ENCODE measurements at places on chromosomes 1 and 21.

DNA sequence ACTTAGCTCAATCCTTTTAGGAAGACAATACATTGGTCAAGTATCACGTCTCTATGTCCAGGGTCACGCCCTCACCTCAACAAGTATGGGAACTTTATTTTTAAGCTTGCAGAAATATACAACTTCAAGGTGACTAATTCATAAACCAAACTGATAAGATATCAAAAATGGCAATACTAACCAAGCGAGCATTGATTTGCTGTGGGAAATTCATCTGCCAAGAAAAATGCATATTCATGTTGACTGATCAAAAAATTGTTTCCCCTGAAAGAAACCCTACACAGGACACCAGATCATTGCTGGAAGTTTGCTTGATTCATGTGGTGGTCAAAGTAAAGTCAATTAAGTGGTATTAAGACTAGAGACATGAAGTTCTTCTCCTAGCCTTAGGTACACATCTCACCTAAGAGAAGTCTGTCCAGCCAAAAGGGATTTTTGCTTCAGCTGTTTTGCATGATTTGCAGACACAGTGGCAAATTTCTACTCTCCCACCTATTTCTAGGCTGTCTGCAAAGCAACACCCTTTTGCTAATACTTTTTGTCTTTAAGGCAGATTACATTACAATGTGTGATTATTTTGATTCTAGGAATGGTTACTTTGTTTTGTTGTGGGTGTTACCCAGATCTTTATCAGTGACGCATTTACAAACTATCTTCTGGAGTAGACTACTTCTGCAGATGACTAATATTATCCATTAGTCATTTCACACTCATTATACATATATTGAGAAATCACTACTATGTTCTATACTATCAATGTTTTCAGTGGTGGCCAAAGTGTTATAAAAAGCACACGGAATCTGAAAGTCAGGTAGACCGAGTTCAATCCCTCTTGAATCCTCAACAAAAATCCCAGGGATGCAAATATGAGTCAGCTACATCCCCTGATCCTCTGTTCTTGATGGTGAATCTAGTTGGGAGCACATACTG is 12.4 kb downstream of the SAMSN1 start:
- H3K4me1 ChIP-seq: peaks cover 73% of the 10 kb centered on the region
- H3K27me3 ChIP-seq: no peaks in the 10 kb centered on the region
- peak overlapping the region; percentile 98 for H3K27ac ChIP-seq
- DNase-seq: no peak
- peaks cover 76% of the 10 kb centered on the region for H3K36me3 ChIP-seq
- H3K4me3 ChIP-seq: peak overlapping the region; percentile 75

- H3K4me1 ChIP-seq: peaks cover 47% of the 10 kb centered on the region
- no peak overlapping the region for H3K4me3 ChIP-seq
- peak; percentile 60 for DNase-seq
- H3K27ac ChIP-seq: peak overlapping the region; percentile 68
- H3K36me3 ChIP-seq: peaks cover 1% of the 10 kb centered on the region
These were observed 40.6 kb downstream of the MAPKAPK2 start for GRCh38 chr1:206725109-206725963.

DNA sequence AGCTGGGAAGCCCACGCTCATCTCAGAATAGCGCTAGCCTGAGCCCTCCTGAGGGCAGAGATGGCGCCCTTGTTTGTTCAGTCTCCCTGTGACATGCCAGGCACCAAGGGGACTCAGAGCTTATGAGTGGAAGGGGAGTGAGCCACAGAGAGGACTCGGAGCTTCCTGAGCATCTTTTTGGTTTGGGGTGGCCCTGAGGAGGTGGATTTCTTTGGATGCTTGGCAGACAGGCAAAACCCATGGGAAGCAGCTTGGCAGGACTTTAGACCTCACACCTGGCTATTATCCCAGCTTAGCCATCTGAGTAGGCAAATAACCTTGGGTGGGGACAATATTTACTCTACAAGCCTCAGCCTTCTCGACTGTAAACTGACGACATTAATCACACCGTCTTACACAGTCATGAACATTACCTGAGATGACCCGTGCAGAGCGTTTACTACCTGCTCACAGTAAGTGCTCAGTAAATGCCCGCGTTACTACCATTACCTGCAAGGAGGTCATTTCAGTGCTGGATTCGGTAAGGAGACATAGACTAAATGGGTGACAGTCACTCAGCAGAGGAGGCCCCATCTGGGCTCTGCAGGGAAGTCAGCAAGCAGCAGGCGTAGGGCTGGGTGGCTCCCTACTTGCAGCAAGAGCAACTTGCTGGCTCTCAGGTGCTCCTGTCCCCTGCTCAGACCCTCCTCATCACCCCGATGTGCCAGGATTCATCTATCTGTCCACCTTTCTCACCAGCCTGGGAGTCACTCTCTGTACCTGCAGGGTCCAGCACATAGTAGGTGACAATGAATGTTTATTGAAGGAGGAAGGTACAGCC is 54.9 kb downstream of the KLHDC7A start:
- H3K4me1 ChIP-seq: no peaks in the 10 kb centered on the region
- H3K27me3 ChIP-seq: peaks cover 7% of the 10 kb centered on the region
- no peak for DNase-seq
- no peaks in the 10 kb centered on the region for H3K36me3 ChIP-seq

- H3K27ac ChIP-seq: no peak overlapping the region
- H3K4me1 ChIP-seq: peaks cover 16% of the 10 kb centered on the region
- DNase-seq: no peak
- no peak overlapping the region for H3K4me3 ChIP-seq
These were observed 3.8 kb upstream of the DMBX1 start for GRCh38 chr1:46485564-46486431.

- H3K36me3 ChIP-seq: no peaks in the 10 kb centered on the region
- DNase-seq: peak; percentile 52
- H3K4me1 ChIP-seq: peaks cover 39% of the 10 kb centered on the region
- peak overlapping the region; percentile 86 for H3K4me3 ChIP-seq
- H3K27ac ChIP-seq: peak overlapping the region; percentile 76
These were observed 595 bp downstream of the RNF2 start for GRCh38 chr1:185045814-185046492.

- peaks cover 20% of the 10 kb centered on the region for H3K4me1 ChIP-seq
- H3K4me3 ChIP-seq: no peak overlapping the region
These were observed 2.4 kb upstream of the CGN start for GRCh38 chr1:151508833-151509232.

DNA sequence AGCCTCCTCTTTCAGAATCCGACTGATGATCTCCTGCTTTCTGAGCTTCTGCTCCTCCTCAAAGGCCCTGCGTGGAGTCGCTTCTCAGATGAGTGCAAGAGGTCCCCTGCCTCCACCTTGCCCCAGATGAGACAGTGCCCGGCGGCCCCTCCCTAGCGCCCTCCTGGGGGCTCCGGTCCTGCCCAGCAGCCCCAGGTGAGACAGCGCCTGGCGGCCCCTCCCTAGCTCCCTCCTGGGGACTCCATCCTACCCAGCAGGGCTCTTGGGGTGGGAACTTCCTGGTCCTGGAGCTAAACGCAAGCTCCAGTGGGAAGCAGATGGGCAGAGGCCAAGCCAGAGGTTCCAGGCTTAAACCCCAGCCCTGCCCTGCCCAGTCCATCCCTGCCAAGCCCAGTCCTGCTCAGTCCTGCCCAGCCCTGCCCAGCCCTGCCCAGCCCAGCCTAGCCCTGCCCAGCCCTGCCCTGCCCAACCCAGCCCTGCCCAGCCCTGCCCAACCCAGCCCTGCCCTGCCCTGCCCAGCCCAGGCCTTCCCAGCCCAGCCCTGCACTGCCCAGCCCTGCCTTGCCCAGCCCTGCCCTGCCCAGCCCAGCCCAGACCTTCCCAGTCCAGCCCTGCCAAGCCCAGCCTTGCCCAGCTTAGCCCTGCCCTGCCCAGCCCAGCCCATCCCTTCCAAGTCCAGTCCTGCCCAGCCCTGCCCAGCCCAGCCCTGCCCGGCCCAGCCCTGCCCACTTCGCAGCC is 34.6 kb downstream of the CFAP74 start:
- no peak overlapping the region for H3K27ac ChIP-seq
- DNase-seq: no peak
- no peak overlapping the region for H3K4me3 ChIP-seq
- no peaks in the 10 kb centered on the region for H3K4me1 ChIP-seq

DNA sequence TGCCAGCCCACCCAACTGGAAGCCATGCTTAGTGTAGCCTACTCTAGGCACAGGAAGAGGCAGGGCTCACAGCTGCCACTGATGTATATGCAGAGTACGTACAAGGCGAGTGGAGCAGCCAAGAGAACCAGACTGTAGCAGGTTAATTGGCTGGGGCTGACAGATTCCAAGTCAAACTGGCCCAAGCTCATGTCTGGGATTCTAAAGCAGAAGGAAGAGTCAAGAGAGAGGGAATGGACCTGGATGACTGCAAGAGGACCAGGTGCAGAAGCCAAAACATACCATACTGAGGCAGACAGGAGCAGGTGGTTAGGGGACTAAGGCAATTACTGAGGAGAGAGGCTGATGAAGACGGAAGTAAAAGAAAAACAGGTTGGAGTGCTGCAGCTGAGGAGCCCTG is 51.3 kb upstream of the LRRN2 start:
- H3K36me3 ChIP-seq: no peaks in the 10 kb centered on the region
- no peak for DNase-seq
- peaks cover 12% of the 10 kb centered on the region for H3K27me3 ChIP-seq
- no peak overlapping the region for H3K4me3 ChIP-seq
- no peak overlapping the region for H3K27ac ChIP-seq

DNA sequence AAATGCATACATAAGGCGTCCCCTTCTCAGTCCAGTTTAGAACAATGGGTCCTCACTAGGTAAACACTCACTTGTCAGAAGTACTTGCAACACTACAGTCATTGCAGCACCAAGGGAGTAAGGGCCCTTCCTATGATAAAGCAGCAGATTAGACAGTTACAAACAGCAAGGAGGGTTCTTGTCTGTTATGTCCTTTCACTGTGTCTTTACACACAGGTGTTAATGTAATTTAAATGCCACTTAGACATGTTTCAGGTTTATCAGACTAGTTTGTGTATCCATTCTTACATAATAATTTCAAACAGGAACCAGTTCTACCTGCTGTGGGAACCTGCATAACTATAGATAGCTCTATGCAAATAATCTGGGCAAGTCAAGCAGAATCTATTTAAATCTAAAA is 105.6 kb upstream of the USH2A start:
- no peaks in the 10 kb centered on the region for H3K4me1 ChIP-seq
- H3K27ac ChIP-seq: no peak overlapping the region
- no peak overlapping the region for H3K4me3 ChIP-seq
- no peaks in the 10 kb centered on the region for H3K27me3 ChIP-seq

- no peak for DNase-seq
- H3K4me3 ChIP-seq: no peak overlapping the region
- no peaks in the 10 kb centered on the region for H3K27me3 ChIP-seq
- no peak overlapping the region for H3K27ac ChIP-seq
These were observed 492.2 kb upstream of the PKN2 start for GRCh38 chr1:88191917-88192316.

GRCh38 chr1:2480986-2481364 is 4.9 kb downstream of the PLCH2 start:
- no peak overlapping the region for H3K4me3 ChIP-seq
- no peak overlapping the region for H3K27ac ChIP-seq
- no peaks in the 10 kb centered on the region for H3K27me3 ChIP-seq
- H3K36me3 ChIP-seq: no peaks in the 10 kb centered on the region
- no peak for DNase-seq

- H3K27ac ChIP-seq: no peak overlapping the region
- peaks cover 3% of the 10 kb centered on the region for H3K4me1 ChIP-seq
- H3K36me3 ChIP-seq: peaks cover 7% of the 10 kb centered on the region
- no peak for DNase-seq
- no peak overlapping the region for H3K4me3 ChIP-seq
These were observed 23.6 kb upstream of the TTLL10 start for GRCh38 chr1:1150100-1150499.

DNA sequence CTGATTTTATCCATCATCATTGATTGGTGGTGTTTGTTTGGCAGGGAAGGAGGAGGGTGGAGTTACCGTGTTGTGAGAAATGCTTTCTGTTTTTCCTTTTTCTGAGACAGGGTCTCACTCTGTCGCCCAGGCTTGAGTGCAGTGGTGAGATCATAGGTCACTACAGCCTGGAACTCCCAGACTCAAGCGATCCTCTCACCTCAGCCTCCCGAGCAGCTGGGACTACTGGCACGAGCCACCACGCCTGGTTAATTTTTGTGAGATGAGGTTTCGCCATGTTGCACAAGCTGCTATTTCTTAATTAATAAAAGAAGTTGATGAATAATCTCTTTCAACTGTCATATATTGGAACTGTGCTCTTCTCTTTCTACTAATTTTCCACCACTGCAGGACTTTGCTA is 44.3 kb downstream of the HUNK start:
- H3K27ac ChIP-seq: no peak overlapping the region
- no peak for DNase-seq
- H3K27me3 ChIP-seq: peaks cover 3% of the 10 kb centered on the region
- peaks cover 2% of the 10 kb centered on the region for H3K36me3 ChIP-seq
- no peak overlapping the region for H3K4me3 ChIP-seq

DNA sequence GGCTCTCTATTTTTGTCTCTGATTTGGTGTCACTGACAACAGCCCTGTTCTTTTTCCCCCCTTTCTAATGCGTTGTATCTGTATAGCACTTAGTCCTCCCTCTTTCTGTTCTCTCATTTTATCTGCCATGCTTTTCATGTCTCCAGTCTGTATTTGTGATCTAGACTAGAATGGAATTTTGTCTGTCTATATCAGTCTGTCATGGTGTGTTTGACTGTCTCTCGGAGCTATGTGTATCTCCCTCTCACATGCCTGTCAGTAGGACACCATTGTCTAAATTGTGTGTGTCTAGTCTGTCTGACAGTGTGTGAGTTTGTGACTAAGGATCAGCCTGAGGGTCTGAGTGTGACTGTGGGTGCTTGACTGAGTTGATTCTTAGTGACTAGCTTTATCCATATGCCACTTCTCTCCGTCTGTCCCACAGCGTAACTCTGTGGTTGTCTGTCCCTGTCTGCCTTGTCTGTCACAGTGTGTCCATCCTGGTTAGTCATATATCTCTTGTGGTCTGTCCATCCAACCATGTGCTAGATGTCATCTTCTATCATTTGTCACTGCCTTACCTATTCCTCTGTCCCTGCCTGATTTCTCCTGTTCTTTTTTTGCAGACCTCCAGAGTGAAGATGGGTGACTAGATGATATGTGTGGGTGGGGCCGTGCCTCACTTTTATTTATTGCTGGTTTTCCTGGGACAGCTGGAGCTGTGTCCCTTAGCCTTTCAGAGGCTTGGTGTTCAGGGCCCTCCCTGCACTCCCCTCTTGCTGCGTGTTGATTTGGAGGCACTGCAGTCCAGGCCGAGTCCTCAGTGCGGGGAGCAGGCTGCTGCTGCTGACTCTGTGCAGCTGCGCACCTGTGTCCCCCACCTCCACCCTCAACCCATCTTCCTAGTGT is 1.4 kb upstream of the B4GALT2 start:
- no peak for DNase-seq
- peak overlapping the region; percentile 82 for H3K4me3 ChIP-seq
- peaks cover 5% of the 10 kb centered on the region for H3K27me3 ChIP-seq
- peaks cover 46% of the 10 kb centered on the region for H3K4me1 ChIP-seq

All from activated naive CD8-positive, alpha-beta T cell treated with anti-CD3 and anti-CD28 coated beads for 36 hours (primary cell).